Effector memory CD4-positive, alpha-beta T cell (primary cell): ENCODE measurements at places on chromosomes 12 and 14.
A peak's percentile ranks its signal among the peaks of the same experiment; 100 is the strongest.

GRCh38 chr12:67534681-67535080, 113.9 kb upstream of the DYRK2 start:
- no peaks in the 10 kb centered on the region for H3K36me3 ChIP-seq
- H3K4me3 ChIP-seq = no peak overlapping the region
- H3K27ac ChIP-seq = no peak overlapping the region
- no peak for DNase-seq
- no peaks in the 10 kb centered on the region for H3K4me1 ChIP-seq

GRCh38 chr14:52313462-52313861, 650 bp upstream of the PTGER2 start:
- peaks cover 34% of the 10 kb centered on the region for H3K4me1 ChIP-seq
- peaks cover 4% of the 10 kb centered on the region for H3K36me3 ChIP-seq
- peak overlapping the region; percentile 90 for H3K4me3 ChIP-seq
- no peak for DNase-seq

GRCh38 chr12:100554608-100555077, 18.8 kb upstream of the GAS2L3 start:
- no peaks in the 10 kb centered on the region for H3K4me1 ChIP-seq
- H3K4me3 ChIP-seq = no peak overlapping the region
- H3K27ac ChIP-seq = no peak overlapping the region
- no peak for DNase-seq
- no peaks in the 10 kb centered on the region for H3K36me3 ChIP-seq
- H3K27me3 ChIP-seq = no peaks in the 10 kb centered on the region

DNA sequence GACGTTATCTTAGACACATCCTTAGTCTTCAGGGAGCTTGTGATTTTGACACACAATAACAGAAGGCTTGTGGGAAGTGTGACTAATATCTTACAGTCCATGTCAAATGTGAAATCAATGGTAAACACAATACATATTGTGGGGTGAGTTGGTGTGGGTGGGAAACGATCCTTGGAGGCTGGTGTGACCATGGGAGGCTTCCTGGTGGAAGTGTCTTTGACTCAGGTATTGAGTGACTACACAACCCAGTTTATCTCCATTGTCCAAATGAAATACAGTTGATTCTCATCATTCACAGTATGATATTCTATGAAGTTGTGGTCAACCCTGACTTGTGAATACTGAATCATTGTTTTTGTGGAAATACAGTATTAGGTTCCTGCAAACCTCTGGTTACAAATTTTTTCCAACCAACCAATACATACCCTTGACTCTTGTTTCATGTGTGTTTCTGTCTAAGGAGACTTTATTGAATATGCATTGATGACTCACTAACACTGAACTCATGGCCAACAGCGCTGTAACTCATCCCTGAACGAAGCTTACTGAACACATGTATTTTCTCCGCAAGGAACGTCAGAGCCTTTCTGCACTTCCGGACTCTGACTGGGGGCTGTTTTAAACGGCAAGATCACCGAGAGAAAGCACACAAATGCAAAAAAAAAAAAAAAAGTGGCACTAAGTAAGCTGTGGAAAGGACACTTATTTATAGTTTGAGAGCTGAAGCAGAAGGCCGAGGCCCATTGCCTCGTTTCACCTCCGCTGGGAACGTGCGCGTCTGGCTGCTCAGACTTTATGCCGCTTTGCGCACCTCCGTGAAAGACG, 59.0 kb downstream of the CLMN start:
- no peak overlapping the region for H3K4me3 ChIP-seq
- H3K4me1 ChIP-seq = peaks cover 3% of the 10 kb centered on the region
- H3K36me3 ChIP-seq = no peaks in the 10 kb centered on the region
- no peak overlapping the region for H3K27ac ChIP-seq
- no peak for DNase-seq
- H3K27me3 ChIP-seq = no peaks in the 10 kb centered on the region

DNA sequence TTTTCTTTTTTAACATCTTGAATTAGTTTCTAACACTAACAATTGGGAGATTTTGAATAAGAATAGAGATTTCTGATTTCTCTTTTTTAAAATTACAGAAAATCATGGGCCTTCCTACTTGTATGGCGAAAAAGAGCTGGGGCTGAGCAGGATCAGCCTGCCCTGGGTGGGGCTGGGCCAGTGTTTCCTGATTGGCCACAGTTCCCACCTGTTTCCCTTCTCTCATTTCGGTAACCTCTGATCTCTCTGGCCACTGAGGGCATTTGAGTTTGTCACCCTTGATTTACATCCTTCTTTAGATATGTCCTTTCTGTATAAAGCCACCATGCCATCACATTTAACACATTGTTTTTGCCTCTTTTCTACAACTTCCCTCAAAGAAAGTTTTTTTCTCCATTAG, 254.2 kb downstream of the ZFP36L1 start:
- H3K36me3 ChIP-seq = no peaks in the 10 kb centered on the region
- no peaks in the 10 kb centered on the region for H3K4me1 ChIP-seq
- H3K4me3 ChIP-seq = no peak overlapping the region

DNA sequence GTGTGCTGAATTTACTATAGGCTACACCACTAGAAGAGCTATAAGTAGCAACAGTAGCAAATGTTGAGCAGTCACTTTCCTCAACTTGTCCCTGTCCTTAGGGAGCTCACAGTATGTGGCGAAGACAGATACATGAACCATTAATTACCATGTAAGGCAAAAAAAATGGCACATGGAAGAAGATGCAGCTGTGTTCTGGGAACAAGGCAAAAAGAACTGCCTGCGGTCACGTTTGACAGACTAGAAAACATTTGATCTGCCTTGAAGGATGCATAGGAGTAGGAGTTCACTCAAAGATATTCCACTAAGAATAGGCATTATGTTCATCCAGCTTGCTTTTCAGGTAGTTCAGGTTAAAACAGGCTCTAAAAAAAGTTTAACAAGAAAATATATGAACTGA, 46.5 kb upstream of the IFNG-AS1 start:
- no peaks in the 10 kb centered on the region for H3K4me1 ChIP-seq
- no peaks in the 10 kb centered on the region for H3K36me3 ChIP-seq
- no peak overlapping the region for H3K4me3 ChIP-seq
- H3K27ac ChIP-seq = no peak overlapping the region
- DNase-seq = no peak

DNA sequence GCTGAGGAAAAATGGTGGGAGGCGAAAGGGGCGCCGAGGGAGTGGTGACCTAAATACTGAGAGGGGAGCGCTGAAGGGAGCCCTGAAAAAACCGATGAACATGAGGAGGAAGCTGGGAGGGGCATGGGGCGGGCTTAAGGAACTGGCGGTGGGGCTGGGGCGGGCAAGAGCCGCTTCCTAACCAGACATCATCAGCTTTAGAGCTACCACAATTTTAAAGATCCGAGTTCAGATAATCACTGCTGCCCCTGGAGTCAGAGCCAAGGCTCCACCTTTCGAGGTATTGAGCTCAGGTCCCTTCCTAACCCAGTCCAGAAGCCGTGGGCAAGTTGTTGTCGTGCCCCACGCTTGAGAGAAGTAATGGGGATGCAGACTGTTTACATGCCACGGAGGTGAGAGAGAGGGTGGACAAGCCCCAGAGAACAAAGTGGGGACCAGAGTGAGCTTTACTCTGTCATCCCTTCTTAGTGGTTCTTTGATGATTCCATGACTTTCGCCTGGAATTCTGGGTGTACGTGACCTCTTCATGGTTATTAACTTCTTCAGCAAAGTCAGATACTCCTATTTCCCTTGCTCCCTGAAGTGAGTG, 393 bp downstream of the ORMDL2 start:
- H3K4me3 ChIP-seq = peak overlapping the region; percentile 94
- peaks cover 43% of the 10 kb centered on the region for H3K36me3 ChIP-seq
- H3K27me3 ChIP-seq = no peaks in the 10 kb centered on the region
- no peak for DNase-seq
- H3K27ac ChIP-seq = peak overlapping the region; percentile 89

- no peak for DNase-seq
- no peak overlapping the region for H3K27ac ChIP-seq
- no peaks in the 10 kb centered on the region for H3K36me3 ChIP-seq
- H3K4me3 ChIP-seq = no peak overlapping the region
- no peaks in the 10 kb centered on the region for H3K4me1 ChIP-seq
Observed at GRCh38 chr14:20934148-20934762, 21.0 kb upstream of the RNASE2 start.

- no peaks in the 10 kb centered on the region for H3K36me3 ChIP-seq
- DNase-seq = no peak
- no peaks in the 10 kb centered on the region for H3K4me1 ChIP-seq
- H3K4me3 ChIP-seq = no peak overlapping the region
- H3K27me3 ChIP-seq = no peaks in the 10 kb centered on the region
- no peak overlapping the region for H3K27ac ChIP-seq
Observed at GRCh38 chr12:116434155-116435011, 124.8 kb upstream of the MAP1LC3B2 start.

DNA sequence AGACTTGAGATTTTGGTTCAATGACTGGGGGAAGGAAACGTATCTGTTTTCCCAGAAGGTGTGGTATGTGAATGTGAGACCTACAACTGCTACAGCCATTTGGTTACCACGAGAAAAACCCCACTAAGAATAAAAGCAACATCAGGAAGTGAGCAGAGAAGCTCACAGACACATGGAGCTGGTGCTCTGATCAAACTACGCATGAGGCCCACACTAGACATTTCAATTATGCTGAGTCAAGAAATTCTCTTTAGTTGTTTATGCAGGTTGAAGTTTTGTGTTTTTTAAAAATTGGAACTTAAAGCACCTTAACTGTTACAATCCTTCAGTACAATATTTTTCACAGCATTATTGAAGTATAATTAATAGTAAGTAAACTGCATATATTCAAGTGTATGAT, 8.9 kb upstream of the SPTLC2 start:
- H3K27me3 ChIP-seq = no peaks in the 10 kb centered on the region
- no peak overlapping the region for H3K4me3 ChIP-seq
- no peaks in the 10 kb centered on the region for H3K36me3 ChIP-seq
- DNase-seq = no peak
- no peak overlapping the region for H3K27ac ChIP-seq

DNA sequence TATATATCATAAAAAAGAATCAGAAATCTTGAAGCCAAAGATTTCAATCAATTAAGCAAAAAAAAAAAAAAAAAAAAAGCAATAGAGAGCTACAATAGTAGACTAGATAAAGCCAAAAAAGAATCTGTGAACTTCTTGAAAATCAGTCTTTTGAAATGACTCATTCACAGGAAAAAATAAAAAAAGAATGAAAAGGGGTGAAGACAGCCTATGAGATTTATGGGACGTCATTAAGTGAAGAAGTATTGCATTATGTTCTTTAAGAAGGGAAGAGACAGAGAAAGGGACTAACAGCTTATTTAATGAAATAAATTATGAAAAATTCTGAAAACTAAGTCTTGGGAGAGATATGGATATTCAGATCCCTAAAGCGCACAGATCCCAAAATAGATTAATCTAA, 103.8 kb downstream of the ACSS3 start:
- H3K36me3 ChIP-seq = no peaks in the 10 kb centered on the region
- no peak overlapping the region for H3K4me3 ChIP-seq
- no peaks in the 10 kb centered on the region for H3K27me3 ChIP-seq
- no peak for DNase-seq

GRCh38 chr14:51369814-51370213, 129.8 kb downstream of the TMX1 start:
- no peaks in the 10 kb centered on the region for H3K27me3 ChIP-seq
- H3K4me1 ChIP-seq = no peaks in the 10 kb centered on the region
- no peaks in the 10 kb centered on the region for H3K36me3 ChIP-seq

DNA sequence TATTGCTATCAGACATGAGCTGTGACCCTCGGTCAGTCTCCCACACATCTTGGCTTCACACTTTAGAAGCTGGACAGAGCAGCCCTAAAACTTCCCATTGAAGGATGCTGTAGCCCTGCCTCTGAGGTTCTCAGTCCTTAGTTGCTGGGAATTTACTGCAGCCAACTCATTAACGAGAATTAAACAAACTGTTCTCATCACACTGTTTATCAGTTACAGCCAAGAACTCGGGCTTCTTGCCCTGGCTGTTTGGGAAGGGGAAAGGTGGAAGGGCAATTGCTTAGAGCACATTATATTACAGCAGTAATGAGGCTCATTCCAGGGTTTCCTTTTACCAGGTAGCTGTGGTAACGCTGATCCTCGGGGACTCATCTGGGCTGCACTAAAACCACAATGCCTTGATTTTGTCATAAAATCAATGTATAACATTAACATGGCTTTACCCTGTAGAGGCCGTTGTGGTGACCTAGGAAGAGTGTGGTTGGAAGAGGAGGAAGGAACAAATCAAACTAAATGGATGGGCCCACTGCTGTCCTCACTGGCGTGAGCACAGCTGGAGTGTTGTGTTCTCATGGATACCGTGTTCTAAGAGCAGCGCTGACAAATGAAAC, 87.1 kb downstream of the GPR135 start:
- H3K27ac ChIP-seq = no peak overlapping the region
- no peaks in the 10 kb centered on the region for H3K36me3 ChIP-seq
- no peak overlapping the region for H3K4me3 ChIP-seq
- no peaks in the 10 kb centered on the region for H3K27me3 ChIP-seq
- no peak for DNase-seq

DNA sequence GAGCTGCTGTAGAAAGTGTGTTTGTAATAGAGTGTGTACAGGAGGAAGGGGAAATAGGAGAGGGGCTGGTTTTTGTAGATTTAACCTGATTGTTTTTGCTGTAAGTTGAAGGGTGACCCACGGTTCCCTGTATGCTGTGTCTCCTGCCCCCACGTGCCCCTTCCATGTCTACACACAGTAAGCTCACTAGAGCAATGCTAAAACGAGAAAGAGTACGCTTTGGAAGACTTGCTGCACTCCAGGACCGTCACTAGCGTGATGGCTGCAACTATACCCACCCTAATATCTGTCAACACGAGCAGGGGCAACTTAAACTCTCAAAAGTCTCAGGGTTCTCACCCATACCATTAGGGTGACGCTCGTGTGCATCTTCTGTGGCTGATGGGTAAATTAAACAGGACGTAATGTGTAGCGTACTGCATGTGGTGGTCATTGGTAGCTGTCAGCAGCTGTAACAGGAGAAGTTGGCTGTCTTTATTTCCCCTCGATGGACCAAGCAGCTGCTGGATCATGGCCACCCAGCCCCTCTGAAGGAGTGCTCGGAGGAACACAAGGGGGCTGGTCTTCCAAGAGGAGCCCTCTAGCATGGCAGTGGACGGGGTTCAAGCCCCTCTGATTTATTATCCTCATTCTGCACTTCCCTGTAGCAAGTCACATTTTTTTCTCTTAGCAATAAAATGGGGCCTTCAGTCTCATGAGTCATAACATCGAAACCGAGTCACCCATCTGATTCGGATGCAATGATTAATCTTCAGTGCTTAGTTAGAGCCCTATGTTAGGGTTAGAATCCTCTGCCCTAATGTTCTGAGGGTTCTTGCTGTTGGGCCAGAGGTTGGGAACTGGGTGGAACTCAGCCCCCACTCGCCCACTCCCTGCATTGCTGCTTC, 14.0 kb downstream of the CCND2 start:
- no peak overlapping the region for H3K27ac ChIP-seq
- DNase-seq = no peak
- no peak overlapping the region for H3K4me3 ChIP-seq
- H3K27me3 ChIP-seq = no peaks in the 10 kb centered on the region

GRCh38 chr12:52741375-52742195, 35.6 kb downstream of the KRT76 start:
- H3K27ac ChIP-seq = no peak overlapping the region
- no peaks in the 10 kb centered on the region for H3K4me1 ChIP-seq
- DNase-seq = peak; percentile 8
- no peaks in the 10 kb centered on the region for H3K36me3 ChIP-seq
- H3K27me3 ChIP-seq = no peaks in the 10 kb centered on the region

GRCh38 chr14:31071151-31071550, 45.0 kb upstream of the STRN3 start:
- DNase-seq = no peak
- no peaks in the 10 kb centered on the region for H3K4me1 ChIP-seq
- peaks cover 19% of the 10 kb centered on the region for H3K36me3 ChIP-seq
- no peak overlapping the region for H3K4me3 ChIP-seq
- H3K27me3 ChIP-seq = no peaks in the 10 kb centered on the region
